Inflammatory macrophage treated with lipopolysaccharide for 4 hours (primary cell): ENCODE measurements at places on chromosomes 3 and 15.

DNA sequence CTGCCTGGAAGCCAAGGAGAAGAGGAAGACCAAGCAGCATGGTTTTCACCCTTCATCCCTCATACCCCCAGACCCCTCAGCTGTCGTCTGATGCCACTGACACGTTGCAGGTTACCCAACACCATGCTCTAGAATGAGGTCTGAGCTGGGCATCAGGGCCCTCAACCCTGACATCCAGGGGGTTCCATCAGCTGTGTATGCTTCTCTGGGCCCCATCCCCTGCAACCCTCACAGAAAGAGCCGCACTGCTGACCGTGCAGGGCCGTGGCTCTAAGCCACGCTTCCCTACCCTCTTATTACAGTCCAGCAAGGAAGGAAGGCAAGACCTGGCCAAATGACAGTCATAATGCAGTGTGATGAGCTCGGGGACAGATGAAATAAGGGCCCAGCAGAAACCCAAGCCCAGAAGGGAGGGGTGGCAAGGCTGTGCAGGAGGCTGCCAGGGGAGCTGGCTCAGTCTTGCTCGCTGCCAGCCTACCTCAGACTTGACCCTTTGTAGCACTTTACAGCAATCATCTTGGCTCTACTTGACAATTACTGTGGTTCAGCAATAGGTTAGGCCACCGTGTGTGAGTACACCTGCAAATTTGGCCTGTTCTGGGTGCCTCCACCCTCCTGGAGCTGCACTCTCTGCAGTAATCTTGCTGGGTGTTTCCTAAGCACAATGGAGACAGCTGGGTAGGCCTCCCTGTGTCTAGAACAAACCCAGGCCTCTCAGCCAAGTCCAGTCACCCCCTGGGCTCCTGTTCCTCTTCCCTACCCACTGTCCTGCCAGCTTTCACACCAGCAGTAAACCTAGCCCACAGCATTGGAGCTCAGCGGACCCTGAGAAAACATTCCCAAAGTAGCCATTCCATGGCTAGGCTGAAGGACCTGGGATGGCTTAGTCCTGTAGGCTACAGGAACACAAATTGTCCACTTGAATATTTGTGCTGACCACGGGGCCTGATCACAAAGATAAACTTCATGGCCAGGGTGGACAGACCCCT lies 115.3 kb upstream of the NEO1 start:
- no peak for DNase-seq

- DNase-seq: no peak
Measured at GRCh38 chr3:47441796-47442551, 33.8 kb downstream of the SCAP start.

DNA sequence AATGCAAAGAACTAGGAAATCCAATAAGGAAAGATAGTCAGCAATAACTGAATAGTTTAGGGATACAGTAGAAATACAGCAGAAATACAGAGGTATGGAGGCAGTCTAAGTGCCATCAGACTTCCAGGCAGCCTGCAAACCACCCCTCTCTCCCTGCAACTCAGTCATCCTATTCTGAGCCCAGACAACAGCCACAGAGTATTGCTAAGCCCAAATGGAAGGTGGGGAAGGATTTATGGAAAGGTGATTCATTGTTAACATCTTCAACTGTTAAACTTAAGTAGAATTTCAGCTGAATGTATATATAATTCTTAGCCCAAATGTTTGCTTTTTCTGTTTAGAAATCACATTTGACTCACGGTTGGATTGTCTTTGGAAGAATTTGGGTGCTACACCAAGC lies 300.4 kb downstream of the RBMS3 start:
- no peak for DNase-seq

DNA sequence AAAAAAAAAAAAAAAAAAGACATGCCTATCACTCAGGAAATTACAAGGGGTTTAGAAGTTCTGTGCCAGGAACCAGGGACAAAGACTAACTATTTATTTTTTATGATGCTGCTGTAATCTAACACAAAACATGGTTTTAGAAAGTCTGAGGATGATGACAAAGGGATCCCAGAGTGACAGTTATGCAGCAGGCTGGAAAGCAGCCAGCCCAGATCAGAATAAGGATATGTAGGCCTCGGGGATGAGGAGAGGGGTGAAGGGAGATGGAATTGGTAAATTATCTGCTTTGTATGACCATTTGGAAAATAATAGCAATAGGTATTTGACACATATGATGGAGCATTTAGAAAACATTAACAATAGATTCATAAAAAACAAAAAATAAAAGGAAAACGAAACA lies 34.1 kb upstream of the NMD3 start:
- no peak for DNase-seq

- DNase-seq: no peak
Measured at GRCh38 chr3:38349684-38350359, 3.2 kb downstream of the XYLB start.

DNA sequence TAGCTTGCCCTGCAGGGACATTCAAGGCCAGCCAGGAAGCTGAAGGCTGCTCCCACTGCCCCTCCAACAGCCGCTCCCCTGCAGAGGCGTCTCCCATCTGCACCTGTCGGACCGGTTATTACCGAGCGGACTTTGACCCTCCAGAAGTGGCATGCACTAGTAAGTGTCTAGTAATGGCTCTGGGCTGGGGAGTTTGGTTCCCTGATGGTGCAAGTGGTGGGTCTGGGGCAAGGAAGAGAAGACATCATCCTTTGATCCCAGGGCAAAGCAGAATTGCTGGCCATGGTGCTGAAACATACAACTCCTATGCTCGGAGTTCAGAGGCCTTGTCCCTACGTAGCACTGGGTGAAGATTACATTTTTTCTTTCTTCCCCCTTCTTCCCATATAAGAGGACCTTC lies 311.4 kb downstream of the EPHB1 start:
- no peak for DNase-seq

- DNase-seq: no peak
Measured at GRCh38 chr3:138712086-138712485, 103.5 kb downstream of the FAIM start.

GRCh38 chr3:129626744-129627349 lies 20.4 kb upstream of the PLXND1 start:
- DNase-seq: peak; percentile 93

DNA sequence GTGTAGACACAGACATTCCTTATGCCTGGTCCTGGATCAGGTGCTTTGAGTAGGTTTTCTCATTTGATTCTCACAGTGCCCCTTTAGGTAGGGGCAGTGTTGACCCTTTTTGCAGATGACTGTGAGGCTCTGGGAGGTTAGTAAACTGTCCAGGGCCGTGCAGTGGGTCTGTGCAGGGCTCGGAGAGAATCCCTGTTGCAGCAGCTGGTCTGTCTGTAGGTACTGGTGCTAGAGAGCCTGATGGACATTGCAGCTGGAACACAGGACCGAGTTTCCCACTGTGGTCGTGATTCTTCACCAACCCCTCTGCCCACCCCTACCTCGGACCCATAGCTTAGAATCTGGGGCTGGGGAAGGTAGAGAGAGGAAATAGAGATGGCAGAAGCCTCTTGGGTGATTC lies 51.8 kb downstream of the CHCHD6 start:
- DNase-seq: no peak

DNA sequence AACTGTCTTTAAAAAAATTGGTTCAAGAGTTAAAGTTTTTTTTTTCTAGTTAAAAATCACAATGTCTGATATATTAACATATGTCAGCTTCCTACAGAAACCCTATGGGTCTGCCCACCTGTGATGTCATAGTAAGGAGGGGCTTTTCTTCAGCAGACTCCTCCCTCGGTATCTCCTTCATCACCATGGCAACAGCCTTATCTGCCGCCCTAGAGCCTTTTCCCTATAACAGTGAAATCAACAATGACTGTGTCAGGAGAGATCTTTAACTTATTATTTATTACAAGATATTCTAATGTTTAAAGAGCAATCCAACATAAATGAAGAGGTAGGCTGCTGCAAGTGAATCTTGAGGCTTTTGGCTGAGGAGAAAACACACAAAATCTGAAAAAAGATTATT lies 138.7 kb downstream of the PEX5L start:
- DNase-seq: peak; percentile 57

GRCh38 chr3:95387242-95388021 lies 1324.6 kb downstream of the NSUN3 start:
- no peak for DNase-seq

GRCh38 chr15:27070841-27071240 lies 99.9 kb downstream of the GABRG3 start:
- no peak for DNase-seq

DNA sequence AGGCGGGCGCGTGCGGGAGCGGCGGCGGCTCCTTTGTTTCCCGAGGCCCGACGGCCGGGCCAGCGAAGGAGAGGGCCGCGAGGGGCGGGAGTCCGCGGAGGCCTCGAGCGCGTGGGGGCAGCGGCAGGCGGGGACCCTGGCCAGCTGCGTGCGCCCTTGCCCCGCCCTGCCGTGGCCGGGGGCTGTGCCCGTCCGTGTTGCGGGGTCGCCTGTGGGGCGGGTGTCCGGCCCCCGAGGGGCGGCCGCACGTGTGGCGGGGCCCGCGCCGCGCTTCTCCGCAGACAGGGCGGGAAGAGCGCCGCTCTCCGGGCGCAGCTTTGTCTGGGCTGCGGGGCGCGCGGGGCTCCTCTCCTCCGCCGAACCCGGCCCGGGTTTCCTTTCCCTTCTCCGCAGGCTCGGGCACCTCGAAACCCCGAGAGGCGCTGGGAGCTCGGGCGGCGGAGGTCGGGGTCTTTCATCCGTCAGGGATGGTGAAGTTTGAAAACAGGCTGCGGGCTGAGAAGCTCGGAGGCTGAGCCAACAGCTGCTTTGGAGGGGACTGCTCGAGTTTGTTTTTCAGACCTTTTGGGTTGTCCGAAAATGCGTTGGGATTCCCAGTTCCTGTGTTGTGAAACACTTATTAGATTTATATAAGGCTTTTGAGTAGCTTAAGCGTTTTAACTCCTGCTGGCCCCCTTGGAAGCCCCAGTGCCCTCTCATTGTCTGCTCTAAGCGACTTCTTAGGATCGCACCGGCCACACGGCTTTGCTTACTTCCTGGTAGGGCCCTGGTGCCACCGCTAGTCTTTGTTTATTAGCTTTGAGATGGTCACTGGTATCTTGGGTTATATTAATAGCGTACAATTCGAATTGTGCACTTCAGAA lies 817 bp downstream of the USP3 start:
- DNase-seq: peak; percentile 76

- no peak for DNase-seq
Measured at GRCh38 chr3:10219737-10220136, 28.5 kb upstream of the TATDN2 start.

DNA sequence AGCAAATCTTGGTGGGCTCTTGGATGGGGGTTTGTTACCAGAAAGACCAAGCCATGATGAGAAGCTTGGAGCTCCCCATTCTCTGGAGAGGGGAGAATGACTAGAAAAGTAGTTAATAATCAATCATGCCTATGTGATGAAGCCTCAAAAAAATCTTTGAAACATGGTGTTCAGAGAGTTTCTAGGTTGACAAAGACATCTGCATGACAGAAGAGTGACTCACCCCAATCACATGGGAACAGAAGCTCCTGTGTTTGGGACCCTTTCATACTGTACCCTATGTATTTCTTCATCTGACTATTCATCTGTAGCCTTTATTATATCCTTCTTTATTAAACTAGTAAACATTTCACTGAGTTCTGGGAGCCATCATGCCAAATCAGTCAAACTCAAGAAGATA lies 87.4 kb downstream of the BCHE start:
- DNase-seq: no peak
